ENCODE measurements at places on chromosomes 2 and 18.

- no peak for DNase-seq
These were observed 350.3 kb upstream of the HS6ST1 start for GRCh38 chr2:128668946-128669345.

DNA sequence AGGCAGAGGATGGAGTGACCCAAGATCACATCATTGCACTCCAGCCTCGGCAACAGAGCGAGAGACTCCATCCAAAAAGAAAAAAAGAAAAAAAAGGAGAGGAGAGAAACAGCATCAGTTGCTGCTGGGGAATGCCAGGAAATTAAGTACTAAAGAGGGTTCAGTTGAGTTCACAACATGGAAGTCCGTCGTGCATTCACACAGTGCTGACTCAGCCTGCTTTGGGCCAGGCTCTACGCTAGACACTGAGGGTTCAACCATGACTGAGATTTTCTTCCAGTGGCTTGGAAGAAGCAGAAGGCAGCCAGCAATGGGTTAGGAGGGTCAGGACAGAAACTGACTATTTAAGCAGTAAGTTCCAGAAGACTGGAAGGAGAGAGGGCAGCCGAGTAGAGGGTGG lies 108.8 kb downstream of the FMNL2 start:
- DNase-seq, result no peak

DNA sequence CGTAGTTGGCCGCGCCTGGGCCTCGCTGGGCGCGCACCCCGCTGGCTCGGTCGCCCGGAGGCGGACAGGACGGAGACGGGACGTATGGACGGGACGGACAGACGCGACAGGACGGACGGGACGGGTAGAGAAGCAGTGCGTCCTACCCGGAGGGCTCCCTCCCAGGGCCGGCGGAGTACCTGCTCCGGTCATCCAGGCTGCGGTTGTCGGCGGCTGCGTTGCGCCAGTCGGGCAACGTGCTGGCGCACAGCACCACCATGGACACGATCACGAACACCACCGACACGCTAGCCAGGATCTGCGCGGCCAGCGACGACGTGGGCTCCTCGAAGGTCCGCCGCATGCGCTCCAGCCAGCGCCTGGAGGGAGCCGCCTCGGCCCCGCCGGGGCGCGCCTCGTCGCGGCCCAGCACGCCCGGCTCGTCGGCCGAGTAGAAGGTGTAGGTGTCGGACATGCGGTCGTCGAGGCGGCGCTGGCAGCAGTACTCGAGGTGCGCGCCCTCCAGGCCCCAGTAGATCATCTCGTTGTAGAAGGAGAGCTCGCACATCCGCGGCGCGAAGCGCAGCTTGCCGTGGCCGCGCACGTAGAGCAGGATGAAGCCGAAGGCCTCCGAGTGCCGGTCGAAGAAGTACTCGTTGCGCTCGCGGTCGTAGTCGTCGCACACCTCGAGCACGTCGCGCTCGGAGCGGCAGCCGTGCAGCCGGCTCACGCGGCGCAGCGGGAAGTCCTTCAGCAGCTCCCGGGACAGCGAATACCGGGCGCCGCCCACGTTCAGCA lies 903 bp downstream of the KCNG3 start:
- no peak for DNase-seq

DNA sequence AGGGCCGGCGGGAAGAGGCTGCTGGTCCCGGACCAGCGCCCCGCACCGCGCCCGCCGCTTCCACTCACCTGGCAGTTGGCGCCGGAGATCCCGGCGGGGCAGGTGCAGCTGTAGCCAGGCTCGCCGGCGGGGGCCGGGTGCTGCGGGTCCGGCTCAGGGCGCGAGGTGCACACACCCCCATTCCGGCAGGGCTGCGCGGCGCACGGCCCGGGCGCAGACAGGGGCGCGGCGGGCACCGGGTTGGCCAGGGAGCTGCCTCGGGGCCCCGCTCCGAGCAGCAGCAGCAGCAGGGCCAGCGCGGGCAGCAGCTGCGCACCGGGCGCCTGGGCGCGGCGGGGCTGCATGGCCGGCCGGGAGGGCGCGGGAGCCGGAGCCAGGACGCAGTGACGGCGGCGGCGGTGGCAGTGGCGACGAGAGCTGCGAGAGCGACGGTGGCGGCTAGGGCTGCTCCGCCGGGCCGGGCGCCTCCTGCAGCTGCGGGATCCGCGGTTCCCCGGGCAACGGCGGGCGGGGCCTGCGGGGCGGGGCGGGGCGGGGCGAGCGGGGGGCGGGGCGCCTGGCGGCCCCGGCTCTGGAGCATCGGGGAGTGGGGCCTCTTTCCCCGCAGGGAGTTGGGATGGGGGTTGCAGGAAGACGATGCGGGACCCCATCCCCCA lies at the start of gene DNER:
Gene DNER (minus strand): TSS at position 476 of the 656 bp plus-strand sequence. CDS start 132 bp downstream, at position 344.
- peak; percentile 7 for DNase-seq

- DNase-seq, result no peak
These were observed 30.3 kb downstream of the ZNF532 start for GRCh38 chr18:58894930-58895329.

GRCh38 chr2:166333801-166334200 lies 41.9 kb downstream of the SCN9A start:
- DNase-seq, result no peak

- no peak for DNase-seq
These were observed 50.5 kb downstream of the GAREM1 start for GRCh38 chr18:32420084-32420750.

DNA sequence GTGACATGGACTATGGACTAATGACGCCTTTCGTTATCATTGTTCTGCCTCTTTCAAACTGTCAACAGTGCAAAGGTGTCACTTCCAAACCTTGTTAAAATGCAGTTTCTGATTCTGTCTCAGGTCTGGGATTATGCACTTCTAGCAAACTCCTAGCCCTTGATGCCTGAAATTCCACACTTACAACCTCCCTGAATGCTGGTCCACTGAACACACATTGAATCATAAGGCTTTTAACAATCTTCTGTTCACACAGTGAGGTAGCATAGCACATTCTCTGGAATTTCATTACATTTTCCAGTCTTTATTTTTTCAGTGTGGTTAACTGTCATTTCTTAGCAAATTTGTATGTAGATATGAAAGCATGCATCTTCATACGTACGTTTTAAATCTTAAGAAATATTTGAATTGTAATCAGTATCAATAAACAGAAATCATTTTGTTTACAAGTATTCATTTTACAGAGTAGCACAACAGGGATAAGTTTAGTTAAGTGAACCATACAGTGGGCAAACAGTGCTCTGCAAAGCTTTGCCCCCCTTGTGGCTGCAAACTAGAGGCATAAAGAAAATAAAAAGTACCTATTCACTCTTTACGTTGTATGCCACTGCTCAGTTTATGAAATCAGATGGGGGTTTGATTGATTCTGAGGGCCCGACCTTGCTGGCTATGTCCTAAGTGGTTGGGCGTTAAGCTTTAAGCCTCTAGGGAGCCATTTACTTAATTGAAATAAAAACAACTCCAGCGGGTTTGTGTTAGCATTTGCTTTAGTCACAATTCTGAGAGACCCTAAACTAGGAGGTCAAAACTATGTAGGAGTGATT lies 250.8 kb downstream of the LRRTM1 start:
- no peak for DNase-seq

- no peak for DNase-seq
These were observed 171.2 kb downstream of the ANTXR1 start for GRCh38 chr2:69184224-69184623.

- no peak for DNase-seq
These were observed 68.8 kb upstream of the GLS start for GRCh38 chr2:190811811-190812210.

DNA sequence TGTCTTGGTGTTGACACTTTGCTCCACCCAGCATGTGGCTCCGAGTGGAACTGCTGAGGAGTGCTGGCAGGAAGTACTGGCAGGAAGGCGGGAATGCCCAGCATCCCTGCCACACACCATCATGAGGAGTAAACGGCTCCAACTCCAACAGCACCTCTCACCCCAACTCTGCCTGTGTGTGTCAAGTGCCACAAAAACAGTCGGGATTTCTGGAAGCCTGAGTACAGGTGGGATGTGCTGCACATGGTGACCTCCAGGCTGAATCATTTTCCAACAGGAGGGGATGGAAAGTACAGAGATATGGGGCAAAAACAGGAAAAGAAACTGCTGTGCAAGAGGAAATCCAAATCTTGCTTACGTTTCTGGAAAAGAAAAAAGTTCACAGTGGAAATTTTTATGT lies 53.6 kb downstream of the PARD6G start:
- no peak for DNase-seq

DNA sequence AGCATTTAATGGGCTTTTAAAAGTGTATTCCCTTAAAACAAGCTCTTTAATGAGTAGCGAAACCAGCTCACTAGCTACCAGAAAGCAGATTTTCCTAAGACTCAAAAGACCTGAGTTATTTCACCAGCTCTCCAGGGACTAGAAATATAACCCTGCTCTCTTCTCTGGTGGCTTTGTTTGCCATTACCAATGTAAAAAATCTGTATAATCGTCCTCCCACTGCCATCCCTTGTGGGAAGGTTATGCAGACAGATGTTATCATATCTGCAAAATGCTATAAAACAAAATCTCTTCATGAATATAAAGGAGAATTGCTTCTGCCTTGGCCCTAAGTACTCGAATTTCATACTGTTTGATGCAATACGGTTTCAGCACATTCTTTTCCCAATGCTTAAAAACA lies 335.2 kb downstream of the NUP35 start:
- no peak for DNase-seq

DNA sequence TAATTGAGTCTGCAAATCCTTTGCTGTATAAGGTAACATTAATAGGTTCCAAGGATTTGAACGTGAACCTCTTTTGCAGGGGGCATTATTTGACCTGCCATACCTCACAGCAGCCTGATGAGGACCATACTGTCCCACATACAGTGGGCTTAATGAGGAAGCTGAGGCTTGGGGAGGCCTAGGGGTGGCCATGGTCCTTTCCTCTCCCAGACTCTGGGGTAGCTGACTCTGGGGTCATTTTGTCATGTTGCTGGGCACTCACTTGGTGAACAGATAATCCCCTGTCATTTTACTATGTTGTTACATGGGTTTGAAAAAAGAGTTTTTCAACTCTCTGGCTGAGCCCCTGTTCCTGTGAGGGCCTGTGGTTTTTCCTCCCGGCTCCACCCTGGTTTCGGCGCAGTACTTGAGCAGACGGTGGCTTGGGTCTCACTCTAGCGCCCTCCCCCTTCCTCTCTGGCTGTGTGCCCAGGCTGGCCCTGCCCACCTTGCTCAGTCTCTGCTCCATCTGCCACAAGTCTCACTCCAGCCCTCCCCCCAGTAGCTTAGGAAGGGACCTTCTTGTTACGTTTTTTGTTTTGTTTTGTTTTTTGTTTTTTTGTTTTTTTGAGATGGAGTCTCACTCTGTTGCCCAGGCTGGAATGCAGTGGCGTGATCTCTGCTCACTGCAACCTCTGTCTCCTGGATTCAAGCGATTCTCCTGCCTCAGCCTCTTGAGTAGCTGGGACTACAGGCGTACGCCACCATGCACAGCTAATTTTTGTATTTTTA lies 21.0 kb downstream of the INPP4A start:
- DNase-seq, result peak; percentile 84

GRCh38 chr2:169644173-169644572 lies 50.0 kb downstream of the CFAP210 start:
- DNase-seq, result no peak

DNA sequence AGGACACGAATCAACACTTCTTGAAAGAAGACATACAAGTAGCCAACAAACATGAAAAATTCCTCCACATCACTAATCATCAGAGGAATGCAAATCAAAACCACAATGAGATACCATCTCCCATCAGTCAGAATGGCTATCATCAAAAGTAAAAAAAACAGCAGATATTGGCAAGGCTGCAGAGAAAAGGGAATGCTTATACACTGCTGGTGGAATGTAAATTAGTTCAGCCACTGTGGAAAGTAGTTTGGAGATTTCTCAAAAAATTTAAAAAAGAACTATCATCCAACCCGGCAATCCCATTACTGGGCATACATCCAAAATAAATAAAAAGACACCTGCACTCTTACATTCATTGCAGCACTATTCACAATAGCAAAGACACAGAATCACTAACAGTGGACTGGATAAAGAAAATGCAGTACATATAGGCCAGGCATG lies 78.7 kb downstream of the GRB14 start:
- no peak for DNase-seq

Data from CD4-positive, alpha-beta T cell treated with Interleukin-15 for 4 hours (primary cell).